CD4-positive, alpha-beta T cell treated with Interleukin-12 subunit alpha and Interleukin-12 subunit beta, for 1 hour (primary cell): ENCODE measurements at places on chromosomes 6 and 20.

DNA sequence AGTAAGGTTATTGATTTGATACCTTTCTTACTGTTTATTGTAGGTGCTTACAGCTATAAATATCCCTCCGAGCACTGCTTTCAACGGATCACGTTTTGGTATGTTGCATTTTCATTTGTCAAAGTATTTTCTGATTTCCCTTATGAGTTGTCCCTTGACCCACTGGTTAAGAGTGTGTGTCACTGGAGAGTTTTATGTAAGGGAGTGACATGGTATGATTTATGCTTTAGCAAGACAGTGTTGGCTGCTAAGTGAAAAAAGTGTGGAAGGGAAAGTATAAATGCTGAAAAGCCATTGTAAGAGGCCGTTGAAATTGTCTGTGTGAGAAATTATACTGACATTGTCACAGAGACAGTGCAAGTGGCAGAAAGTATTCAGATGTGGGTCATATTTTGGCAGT is 72.0 kb downstream of the SYCP2 start:
- no peak for DNase-seq

GRCh38 chr6:163099621-163100171 is 314.8 kb upstream of the QKI start:
- DNase-seq, result no peak

- DNase-seq, result no peak
Measured at GRCh38 chr6:118101831-118102345, 194.8 kb downstream of the SLC35F1 start.

GRCh38 chr6:89372506-89372901 is 20.0 kb upstream of the UBE2J1 start:
- no peak for DNase-seq

DNA sequence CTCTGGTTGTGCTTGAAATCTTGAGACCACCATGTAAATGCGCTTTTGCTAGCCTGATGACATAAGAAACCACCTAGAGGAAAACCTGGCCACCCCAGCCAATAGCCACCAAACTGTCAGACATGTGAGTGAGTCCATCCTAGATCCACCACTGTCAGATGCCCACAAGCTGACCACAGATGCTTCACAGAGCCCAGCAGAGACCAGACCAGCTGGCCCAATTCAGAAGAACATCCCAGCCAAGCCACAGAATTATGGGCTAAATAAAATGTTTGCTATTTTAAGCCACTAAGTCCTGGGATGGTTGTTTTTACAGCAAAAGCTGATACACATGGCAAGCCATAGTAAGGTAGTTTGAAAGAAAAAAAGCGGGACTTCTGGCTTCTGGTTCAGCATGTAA is 425.3 kb downstream of the KIF16B start:
- DNase-seq, result no peak

- DNase-seq, result no peak
Measured at GRCh38 chr6:45998524-45998923, 17.1 kb downstream of the CLIC5 start.

DNA sequence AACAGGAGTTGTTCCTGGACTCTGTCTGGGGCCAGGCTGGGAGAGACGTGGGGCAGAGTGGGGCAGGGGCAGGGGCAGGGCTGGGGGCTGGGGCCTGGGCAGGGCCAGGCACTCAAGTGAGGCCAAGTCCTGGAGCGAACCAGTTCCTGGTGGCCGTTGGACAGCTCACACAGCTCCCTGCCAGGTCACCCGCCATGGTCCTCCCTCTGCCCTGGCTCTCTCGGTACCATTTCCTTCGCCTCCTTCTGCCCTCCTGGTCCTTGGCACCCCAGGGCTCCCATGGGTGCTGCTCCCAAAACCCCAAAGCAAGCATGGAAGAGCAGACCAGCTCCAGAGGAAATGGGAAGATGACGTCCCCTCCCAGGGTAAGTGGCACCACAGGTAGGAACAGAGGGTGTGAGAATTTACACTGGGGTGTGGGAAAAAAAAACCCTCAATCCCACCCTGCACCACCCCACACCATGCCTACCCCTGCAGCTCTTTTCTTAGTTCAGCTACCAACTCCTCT is at the start of gene MCCD1:
Gene MCCD1 (plus strand): TSS at position 142 of the 508 bp plus-strand sequence. CDS start 53 bp downstream, at position 195.
- DNase-seq, result no peak

- no peak for DNase-seq
Measured at GRCh38 chr6:113362301-113363047, 494.7 kb upstream of the MARCKS start.

GRCh38 chr6:160261991-160262680 is 3.5 kb upstream of the SLC22A2 start:
- no peak for DNase-seq

DNA sequence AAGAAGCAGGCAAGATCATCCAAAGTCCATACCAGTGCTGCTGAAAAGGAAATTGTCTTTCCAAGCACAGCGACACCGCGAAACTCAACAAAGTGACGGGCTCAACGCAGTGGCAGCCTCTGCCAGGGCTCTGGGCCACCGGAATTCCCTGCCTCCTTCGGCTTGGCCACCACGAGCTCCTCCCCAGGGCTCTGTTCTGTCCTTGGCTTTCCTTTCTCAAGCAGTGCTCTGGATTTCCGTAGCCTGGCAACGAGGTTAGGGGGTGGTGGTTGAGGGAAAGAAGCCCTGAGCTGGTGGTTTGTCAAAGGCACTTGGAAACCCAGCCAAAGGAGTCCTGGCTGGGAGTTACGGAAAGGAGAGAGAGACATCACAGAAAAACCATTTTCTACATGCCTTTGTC is 31.2 kb downstream of the PRR18 start:
- DNase-seq, result no peak

GRCh38 chr6:165456286-165456685 is 146.9 kb upstream of the C6orf118 start:
- DNase-seq, result no peak

GRCh38 chr6:17219098-17219497 is 62.1 kb upstream of the RBM24 start:
- DNase-seq, result no peak

DNA sequence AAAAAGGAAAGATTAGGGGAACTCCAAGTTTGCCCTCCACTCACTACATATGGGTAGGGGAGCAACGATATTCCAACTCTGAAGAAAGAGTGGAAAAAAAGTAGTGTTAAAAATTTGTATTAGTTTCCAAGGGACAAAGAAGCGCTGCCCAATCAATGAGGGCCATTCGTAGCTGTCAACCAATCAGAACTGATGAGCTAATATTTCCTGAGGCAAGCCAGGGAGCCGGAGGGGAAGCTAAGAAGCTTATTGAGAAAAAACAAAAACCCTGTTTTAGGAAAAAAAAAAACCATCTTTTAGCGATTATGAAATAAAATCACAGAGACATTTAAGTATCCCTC is 59.5 kb downstream of the TRIM38 start:
- peak; percentile 70 for DNase-seq

DNA sequence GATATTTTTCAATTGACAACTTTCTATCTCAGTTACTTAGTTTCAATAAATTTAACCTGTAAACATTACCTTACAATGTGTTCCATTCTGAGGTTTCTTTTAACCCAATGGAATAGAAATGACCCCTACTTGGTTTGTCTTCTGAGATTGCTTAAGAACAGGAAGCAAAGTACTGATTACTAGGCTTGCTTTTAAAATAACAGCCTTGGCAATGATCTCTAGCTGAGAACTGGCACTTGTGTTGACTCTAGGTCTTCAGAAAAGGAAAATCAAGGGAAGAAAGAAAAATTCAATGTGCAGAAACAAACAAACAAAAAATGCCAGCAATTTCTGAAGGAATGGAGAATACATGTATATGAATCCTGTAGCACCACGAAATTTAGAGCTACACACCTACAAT is 66.1 kb downstream of the SYNE1 start:
- no peak for DNase-seq

DNA sequence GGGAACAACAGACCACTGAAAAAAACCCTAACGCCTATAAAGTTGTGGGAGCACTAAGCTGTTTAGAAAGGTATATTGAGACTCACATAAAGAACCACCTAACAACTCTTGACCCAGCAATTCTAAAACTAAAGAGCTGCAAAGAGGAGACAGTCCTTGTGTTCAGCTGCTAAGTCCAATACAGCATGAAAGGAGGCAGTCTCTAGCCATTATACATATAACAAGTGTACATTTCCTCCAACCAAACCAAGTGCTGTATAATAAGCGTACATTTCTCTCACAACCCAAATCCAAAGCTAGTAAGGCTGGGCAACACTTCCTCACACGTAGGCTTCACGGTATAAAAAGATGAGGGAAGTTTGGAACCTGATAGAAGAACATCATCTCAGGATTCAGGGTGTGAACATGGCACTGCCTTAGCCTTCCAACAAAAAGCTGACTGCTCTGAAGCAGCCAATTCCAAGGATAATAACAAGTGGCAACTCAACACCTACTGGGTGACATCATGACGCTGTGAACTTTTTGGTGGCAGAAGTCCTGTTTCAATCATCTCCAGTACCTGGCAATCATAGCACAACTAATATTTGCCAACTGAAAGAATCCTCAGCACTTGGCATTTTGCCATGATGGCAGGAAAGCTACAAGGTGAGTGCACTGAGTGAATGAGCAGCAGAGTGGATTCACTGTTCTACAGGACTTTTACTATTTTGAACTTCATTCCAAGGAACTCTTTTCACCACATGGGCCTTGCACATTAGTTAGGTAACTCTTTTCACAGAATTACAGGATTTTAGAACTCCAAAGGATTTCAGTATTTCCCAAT is 16.6 kb downstream of the TBC1D20 start:
- DNase-seq, result no peak

DNA sequence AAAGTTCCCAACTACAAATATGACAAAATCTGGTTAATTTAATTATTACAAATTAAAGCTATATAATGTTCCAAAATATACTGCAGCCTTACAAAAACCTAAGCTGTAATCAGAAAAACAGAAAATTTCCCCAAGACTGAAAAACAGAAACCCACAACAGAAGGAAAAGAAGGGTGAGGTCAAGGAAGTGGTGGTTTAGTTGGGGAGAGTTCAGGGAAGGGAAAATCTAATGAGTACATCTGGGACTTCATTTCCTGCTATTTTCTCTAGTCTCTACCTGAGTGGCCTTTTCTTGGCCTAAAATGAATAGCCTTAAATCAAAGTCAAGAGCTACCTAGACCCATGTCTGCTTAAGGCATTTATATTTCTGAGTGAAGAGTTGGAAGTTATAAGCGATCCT is 66.2 kb upstream of the BEND6 start:
- DNase-seq, result no peak

DNA sequence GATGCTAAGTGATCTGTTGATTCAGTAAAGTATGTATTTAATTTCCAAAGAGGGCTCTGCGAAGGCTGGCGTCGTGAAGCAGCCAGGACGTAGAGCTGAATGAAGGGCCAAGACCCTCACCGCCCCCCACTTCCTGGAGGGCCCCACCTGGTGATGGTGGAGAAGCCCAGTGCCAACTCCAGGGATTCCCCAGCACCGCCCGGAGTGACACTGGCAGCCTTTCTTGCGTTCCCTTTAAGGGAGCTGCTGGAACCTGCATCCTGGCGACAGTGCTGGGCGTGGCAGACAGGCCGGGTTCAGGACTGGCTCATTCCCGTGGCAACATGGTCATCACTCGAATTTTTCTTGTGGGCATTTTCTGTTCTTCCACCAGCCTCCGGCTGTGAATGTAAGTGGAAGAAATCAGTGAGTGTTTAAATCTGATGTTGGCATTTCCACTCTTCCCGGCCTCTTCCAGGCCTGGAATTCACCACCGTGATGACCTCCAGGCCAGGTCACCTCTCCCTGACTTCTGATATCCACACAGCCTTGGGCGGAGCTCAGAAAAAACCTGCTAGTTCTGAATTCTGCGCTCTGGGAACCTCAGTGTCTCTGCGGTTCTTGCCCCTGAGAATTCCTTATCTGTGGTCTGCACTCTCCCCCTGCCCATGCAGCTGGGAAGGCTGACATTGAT is 57.4 kb upstream of the DACT2 start:
- no peak for DNase-seq

GRCh38 chr20:5785146-5785545 is 34.9 kb downstream of the SHLD1 start:
- DNase-seq, result no peak

GRCh38 chr20:15069355-15069754 is 731.9 kb upstream of the FLRT3 start:
- no peak for DNase-seq

DNA sequence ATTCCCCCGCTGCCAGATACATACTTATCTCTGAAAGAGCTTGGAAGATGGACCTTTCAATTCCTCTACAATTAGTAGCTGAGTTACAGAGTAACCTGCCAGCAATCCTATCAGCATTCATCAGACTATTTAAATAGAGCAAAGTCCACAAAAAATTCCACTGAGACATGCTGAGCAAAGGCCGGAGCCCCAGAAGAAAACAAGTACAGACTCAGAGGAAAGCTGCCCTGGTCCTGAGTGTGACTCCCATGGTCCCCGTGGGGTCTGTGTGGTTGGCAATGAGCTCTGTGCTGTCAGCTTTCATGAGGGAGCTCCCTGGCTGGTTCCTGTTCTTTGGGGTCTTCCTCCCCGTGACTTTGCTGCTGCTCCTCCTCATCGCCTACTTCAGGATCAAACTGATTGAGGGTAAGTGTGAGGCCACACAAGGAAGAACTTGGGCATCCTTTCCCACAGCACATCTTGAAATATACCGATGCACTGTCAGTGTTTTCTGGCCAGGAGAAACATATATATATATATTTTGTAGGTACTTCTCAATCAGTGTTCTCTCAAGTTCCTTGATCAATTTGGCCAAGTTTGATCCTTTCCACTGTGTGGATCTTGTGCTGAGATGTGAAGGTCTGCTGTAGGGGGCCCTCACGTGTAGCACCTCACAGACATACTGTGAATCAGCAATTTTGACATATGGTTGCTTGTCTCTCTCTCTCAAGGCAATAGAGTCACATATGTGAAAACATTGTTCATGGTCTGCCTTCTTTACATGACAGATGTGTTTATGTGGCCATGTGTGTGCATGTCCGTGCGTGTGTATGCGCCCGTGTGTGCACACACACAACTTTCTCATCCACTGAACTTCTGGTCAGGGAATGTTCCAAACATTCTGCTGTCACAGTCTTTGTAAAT is at the start of gene SMLR1:
Gene SMLR1 (plus strand): TSS at position 160 of the 903 bp plus-strand sequence. CDS start 8 bp downstream, at position 168.
- DNase-seq, result no peak

DNA sequence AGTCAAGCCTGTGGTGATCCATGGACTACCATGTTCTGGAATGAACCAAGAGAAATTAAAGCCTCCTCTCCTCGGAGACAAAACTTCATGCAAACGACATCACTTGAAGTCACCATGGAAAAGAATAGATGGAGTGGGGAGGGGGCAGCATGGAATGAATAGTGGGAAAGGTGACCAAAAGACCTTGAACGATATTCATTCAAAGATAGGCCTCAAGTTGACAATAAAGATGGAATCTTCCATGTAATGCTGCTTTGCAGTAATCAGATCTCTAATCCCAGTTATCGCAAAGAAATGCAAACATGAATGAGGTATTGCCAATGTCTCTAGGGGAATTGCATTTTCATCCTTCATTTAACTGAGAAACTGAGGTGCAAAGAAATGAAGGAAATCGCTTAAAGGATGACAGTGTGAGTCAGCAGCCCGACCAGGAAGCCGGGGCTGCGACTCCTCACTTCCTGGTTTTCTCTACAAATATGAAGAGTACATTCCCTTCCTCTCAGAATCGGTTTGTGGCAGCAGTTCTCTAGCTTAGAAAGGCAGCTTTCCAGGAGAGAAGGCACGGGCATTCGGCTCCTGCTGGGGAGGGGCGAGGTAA is 65.6 kb upstream of the RREB1 start:
- no peak for DNase-seq
